Lung (tissue), 17 donors: ENCODE measurements at places on chromosomes 5 and 9. TPM values are rescaled to one million over a fixed set of nuclear protein-coding genes. Genes with fewer than 3 reads are reported as not detected.

The RMRP gene
- polyA plus RNA-seq: 325 TPM

- H3K27ac ChIP-seq: no peak overlapping the region
- no peaks in the 10 kb centered on the region for H3K4me1 ChIP-seq
- no peaks in the 10 kb centered on the region for H3K27me3 ChIP-seq
These were observed 178.9 kb downstream of the SREK1 start for GRCh38 chr5:66322786-66323528.

The SGCD gene
- 1.1 TPM for polyA plus RNA-seq

DNA sequence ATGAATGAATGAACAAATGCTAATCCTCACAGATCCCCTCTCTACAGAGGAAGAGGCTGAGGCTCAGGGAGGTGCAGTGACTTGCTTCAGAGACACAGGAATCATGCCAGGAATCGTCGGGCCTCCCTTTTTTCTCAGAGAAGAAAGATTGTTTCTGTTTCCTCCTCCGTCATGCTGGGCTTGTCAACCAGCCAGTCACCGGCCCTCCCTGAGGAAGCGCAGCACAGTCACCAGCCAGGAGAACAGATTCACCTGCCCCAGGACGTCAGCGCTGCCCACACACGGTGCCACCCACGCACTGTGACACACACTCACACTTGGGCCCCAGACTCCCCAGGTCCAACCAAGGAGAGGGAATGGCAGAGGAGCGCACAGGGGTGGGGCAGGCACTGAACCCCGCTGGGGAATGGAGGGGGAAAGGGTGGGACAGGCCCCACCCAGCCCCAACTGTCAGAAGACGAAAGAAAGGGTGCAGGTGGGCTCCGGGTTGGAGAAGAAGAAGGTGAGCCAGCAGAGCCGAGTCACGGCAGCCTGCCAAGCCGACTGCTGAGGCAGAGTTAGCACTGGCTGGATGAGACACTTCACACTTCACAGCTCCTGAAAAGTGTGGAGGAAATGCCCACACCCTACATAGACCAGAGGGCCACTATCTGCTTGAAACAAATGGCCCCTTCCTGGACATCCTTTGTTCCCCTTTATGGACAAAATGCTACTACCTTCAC lies 13.8 kb upstream of the ERGIC1 start:
- DNase-seq: peak; percentile 60
- H3K27me3 ChIP-seq: no peaks in the 10 kb centered on the region
- H3K27ac ChIP-seq: peak overlapping the region; percentile 52
- H3K4me3 ChIP-seq: no peak overlapping the region
- no peaks in the 10 kb centered on the region for H3K4me1 ChIP-seq

The NTNG2 gene
- 2.8 TPM for polyA plus RNA-seq

GRCh38 chr5:100731768-100732167 lies 171.3 kb downstream of the ST8SIA4 start:
- H3K4me1 ChIP-seq: no peaks in the 10 kb centered on the region
- H3K4me3 ChIP-seq: no peak overlapping the region
- DNase-seq: no peak
- H3K27ac ChIP-seq: no peak overlapping the region
- no peaks in the 10 kb centered on the region for H3K36me3 ChIP-seq

The GLRA1 gene
- polyA plus RNA-seq: not detected

DNA sequence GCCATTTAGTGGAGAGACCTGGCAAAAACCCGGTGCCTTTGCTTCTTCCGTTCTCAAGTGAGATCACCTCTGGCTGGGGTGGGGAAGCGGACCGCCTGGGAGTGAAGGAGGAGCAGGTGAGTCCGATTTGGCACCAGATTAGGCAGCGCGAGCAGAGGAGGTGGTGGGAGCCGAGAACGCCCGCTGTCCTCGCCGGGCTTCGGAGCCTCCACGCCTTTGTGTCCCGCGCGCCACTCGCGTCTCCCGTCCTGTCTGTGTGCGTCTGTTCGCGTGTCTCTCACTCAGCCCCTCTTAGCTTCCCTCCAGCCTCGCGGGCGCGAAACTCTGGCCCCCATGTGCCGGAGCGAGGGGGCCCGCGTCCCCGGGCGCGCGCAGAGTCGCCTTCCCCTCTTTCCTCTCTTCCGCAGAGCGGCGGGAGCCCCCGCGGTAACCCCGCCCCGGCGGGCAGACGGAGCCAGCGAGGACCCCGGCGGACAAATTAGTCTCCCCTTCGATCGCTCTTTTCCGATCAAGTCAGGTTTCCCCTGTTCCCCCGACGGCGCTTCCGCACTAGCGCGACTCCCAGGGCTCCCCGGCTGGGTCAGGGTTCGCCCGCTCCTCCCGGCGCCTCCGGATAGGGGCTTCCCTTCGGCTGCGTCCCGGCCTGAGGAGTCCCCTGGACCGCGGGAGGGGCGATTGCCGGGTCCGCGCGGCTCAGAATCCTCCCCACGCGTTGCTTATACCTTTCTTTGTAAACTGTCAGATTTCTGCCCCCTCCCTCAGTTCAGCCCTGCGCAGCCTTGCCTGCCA lies 7.1 kb downstream of the POU4F3 start:
- H3K36me3 ChIP-seq: no peaks in the 10 kb centered on the region
- H3K27me3 ChIP-seq: peaks cover 60% of the 10 kb centered on the region
- H3K4me1 ChIP-seq: no peaks in the 10 kb centered on the region

DNA sequence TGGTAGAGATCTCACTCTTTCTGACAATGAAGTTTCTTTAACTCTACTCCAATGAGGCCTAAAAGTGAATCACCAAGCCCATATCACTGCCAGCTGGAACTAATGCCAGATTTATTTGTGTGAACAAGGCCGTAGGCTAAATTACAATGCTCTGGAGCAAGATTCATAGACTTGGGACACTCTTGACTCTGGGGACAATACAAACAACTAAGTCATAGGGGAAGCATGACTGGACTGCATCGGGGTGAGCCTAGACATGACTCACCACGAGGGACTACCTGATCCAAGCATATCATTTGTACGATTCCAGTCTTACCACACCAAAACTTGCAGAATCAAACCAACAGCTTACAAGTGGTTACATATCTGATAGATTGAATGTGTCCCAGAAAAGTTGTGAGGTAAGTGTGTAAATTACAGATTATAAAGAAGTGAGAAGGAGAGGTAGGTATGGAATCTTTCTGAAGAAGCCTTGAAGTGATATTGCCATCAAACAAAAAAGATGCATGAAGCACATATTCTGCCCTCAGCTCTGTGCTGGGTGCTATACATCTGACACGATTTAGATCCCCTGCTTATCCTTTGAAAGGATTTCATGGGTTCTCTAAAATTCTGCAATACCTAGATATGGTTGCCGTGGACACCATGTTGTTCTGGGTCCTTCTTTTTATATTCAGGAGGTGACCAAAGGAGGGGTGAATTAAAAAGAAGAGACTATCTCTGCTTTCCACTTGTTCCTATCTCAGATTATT lies 199.3 kb upstream of the PDE4D start:
- no peaks in the 10 kb centered on the region for H3K27me3 ChIP-seq
- DNase-seq: no peak
- H3K4me3 ChIP-seq: no peak overlapping the region
- no peak overlapping the region for H3K27ac ChIP-seq

DNA sequence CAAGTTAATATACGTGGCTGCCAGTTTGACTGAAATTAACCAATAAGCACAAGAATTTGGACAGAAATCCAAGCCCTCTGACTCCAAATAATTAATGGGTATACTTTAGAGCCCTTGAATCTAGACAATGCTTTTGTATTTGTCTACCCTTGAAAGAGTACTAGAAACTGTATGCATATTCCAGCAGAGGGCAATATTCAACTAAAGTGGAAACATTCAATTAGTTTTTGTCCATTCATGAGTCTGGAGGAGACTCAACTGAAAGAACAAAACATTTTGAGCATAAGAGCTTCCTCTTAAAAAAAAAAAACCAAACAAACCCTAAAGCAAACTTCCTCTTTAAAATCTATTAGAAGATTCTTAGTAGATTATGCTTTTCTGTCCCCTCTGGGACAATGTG lies 157.8 kb downstream of the ARHGEF28 start:
- H3K27me3 ChIP-seq: no peaks in the 10 kb centered on the region
- no peak overlapping the region for H3K4me3 ChIP-seq
- no peak overlapping the region for H3K27ac ChIP-seq
- peak; percentile 38 for DNase-seq
- H3K4me1 ChIP-seq: no peaks in the 10 kb centered on the region

GRCh38 chr5:142292808-142293207 lies 32.0 kb downstream of the SPRY4 start:
- H3K4me3 ChIP-seq: no peak overlapping the region
- no peak overlapping the region for H3K27ac ChIP-seq
- no peaks in the 10 kb centered on the region for H3K27me3 ChIP-seq

- H3K27ac ChIP-seq: no peak overlapping the region
- H3K4me3 ChIP-seq: no peak overlapping the region
- H3K4me1 ChIP-seq: peaks cover 5% of the 10 kb centered on the region
- DNase-seq: no peak
These were observed 161.5 kb upstream of the PHYKPL start for GRCh38 chr5:178394074-178394473.

- no peak for DNase-seq
- H3K27me3 ChIP-seq: no peaks in the 10 kb centered on the region
- no peaks in the 10 kb centered on the region for H3K36me3 ChIP-seq
- no peak overlapping the region for H3K4me3 ChIP-seq
These were observed 2.8 kb upstream of the TIFAB start for GRCh38 chr5:135454946-135455345.

GRCh38 chr9:17509701-17510100 lies 69.2 kb upstream of the SH3GL2 start:
- no peak for DNase-seq
- H3K27ac ChIP-seq: no peak overlapping the region
- no peak overlapping the region for H3K4me3 ChIP-seq
- no peaks in the 10 kb centered on the region for H3K36me3 ChIP-seq

The IRX1 gene
- polyA plus RNA-seq: 4.5 TPM

DNA sequence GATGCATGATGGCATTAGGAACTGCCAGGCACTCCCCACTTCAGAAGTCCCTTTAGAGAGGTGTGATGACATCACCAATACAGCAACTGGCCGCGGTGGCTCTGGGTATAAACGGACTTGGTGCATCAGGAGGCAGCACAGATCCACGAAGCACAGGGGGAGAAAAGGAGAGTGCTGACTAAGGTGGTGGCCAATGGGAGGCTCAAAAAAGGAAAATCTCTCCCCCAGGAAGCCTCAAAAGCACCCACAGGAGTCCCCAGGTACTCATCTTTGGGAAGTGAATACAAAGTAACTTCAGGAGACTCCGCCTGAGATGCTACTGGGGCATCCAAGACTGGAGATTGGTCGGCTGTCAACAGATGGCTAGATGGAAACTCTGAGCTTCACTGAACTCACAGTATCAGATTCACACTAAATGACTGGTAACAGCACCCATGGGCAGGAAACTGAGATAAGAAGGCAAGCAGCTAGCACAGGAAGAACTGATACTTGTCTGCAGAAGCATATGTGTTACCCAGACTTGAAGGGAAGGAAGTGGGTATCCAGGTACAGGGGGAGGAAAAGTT lies 7.6 kb downstream of the TTC39B start:
- no peaks in the 10 kb centered on the region for H3K36me3 ChIP-seq
- peaks cover 15% of the 10 kb centered on the region for H3K4me1 ChIP-seq
- H3K27ac ChIP-seq: peak overlapping the region; percentile 45
- no peaks in the 10 kb centered on the region for H3K27me3 ChIP-seq
- no peak overlapping the region for H3K4me3 ChIP-seq

DNA sequence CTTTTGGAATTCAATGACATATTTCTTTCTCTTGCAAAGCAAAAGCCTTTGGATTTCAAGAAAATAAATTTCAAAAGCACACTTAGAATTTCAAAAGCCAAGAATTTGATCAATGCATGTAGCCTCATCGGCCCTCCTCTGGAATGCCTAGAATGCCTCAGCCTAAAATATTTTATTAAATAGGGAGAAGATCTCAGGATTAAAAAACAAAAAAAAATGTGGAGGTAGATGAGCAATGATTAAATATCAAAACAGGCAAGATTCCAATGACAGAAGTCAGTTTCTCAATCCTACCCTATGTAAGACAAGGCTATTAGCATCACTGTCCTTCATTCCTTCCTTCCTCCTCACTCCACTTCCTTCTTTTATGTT lies 169.0 kb downstream of the CDH6 start:
- no peak overlapping the region for H3K4me3 ChIP-seq
- no peak for DNase-seq
- H3K27ac ChIP-seq: no peak overlapping the region
- H3K4me1 ChIP-seq: no peaks in the 10 kb centered on the region
- H3K27me3 ChIP-seq: no peaks in the 10 kb centered on the region
- no peaks in the 10 kb centered on the region for H3K36me3 ChIP-seq

DNA sequence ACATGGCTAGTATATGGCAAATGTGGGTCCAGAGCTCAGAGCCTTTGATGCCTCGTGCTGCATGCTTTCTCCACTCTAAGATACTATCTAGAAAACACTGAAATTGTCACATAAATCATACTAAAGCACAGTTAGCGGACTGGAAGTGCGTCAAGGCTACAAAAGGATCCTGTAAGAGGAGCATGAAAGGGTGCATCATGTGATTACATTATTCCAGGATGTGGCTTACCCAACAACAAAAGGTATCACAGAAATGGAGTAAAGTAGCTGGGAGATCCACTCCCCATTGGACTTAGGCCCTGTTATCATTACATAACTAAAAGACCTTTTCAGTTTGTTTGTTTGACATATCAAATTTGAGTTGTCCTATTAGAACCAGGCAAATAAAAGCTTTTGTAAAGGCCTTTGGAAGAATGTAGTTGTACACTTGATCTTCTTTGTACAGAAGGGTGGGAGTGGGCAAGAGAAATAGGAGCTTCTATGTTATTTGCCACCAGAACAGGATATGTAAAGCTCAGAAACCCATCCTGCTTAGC lies 6.9 kb downstream of the SLC31A1 start:
- H3K27me3 ChIP-seq: no peaks in the 10 kb centered on the region
- H3K27ac ChIP-seq: no peak overlapping the region

- no peak overlapping the region for H3K4me3 ChIP-seq
- H3K36me3 ChIP-seq: no peaks in the 10 kb centered on the region
- H3K27me3 ChIP-seq: no peaks in the 10 kb centered on the region
These were observed 49.4 kb upstream of the PAPPA start for GRCh38 chr9:116103976-116104820.

The FOXD4 gene
- polyA plus RNA-seq: 0.35 TPM

The KCNIP1 gene
- polyA plus RNA-seq: 0.13 TPM

The FXN gene
- 12.5 TPM for polyA plus RNA-seq

The ISCA1 gene
- polyA plus RNA-seq: 18.5 TPM

DNA sequence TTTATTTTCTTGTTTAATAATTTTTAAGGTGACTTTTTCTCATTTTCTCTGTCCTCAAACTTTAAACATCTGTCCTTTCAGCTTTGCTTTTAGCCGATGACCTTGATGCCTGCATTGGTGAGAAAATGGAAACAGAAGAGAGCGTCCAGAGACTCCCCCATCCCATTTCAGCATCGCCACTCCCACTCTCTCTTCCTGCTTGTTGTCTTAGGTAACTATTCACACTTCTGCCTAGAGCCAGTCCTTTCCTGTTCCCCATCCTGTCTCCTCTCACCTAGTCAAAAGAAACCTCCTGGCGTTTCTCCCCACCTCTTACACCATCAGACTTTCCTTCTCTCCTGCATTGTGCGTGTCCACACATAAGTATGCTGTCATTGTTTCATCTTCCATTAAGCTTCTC lies 124.6 kb downstream of the MAST4 start:
- no peak overlapping the region for H3K27ac ChIP-seq
- H3K4me1 ChIP-seq: no peaks in the 10 kb centered on the region

DNA sequence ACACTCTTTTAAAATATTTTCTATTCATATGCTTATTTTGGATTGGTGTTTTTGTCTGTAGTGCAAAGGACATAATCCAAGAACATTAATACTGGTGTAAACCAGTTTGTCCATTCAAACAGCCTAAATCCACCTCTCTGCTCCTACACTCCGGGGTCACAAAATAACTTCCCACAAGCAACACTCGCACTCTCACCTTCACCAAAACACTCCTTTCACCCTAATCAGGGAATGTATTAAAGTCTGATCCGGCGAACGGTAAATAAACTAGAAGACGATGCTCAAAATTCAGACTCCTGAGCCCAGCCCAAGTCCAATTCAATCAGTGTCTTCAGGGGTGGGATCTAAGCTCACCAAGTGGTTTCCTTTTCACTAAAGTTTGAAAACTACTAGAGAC lies 649 bp downstream of the AP3B1 start:
- peaks cover 7% of the 10 kb centered on the region for H3K27me3 ChIP-seq
- H3K36me3 ChIP-seq: no peaks in the 10 kb centered on the region
- peaks cover 13% of the 10 kb centered on the region for H3K4me1 ChIP-seq
